ENCODE measurements at places on chromosomes 11 and 22.

DNA sequence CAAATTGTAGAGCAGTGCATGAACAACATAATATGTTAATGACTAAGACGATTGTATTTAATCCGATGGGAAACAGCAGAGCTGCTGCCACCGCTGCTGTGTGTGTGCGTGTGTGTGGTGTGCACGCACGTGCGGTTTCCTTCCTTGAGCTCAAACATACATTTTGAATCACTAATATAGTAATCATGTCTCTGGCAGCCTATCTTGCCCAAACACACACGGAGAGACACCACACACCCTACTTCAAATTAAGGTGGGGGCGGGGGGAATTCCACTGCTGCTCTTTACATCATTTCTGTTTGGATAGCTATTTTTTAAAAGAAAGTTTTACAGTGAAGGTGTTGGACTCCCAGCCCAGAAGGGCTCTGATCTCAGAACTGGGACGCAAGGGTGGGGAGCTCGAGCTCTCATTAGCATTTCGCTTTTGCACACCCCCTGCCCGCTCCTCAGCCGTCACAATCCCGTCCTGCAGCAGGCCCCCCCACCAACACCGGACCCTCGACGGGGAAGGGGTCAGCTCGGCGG, 651 bp upstream of the FAM83F start:
- DNase-seq = peak; percentile 82

DNA sequence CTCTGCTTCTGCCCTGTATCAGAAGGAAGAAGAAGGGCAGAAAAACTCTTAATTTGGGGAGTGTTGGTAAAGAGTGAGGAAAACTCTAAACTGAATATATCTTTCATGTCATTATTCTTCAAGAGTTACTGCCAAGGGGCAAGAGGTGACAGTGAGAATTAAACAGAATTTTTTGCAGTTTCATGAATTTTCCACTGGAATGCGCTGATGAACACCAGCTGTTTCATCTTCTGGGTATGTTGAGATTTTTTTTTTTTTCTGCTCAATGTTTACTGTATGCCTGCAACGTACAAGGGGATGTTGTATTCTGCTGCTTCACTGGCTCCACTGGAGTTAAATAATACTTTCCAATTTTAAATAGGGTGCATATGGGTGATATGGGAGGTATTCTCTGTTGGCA, 117.8 kb downstream of the FAM76B start:
- DNase-seq = no peak

GRCh38 chr11:105840391-105840790, 181.6 kb downstream of the MSANTD4 start:
- no peak for DNase-seq

GRCh38 chr11:117203069-117203407, 3.9 kb downstream of the TAGLN start:
- DNase-seq = no peak

GRCh38 chr11:97092823-97093222, 703.0 kb downstream of the JRKL start:
- DNase-seq = no peak

- no peak for DNase-seq
These were observed 84.0 kb downstream of the DHCR7 start for GRCh38 chr11:71364176-71364671.

DNA sequence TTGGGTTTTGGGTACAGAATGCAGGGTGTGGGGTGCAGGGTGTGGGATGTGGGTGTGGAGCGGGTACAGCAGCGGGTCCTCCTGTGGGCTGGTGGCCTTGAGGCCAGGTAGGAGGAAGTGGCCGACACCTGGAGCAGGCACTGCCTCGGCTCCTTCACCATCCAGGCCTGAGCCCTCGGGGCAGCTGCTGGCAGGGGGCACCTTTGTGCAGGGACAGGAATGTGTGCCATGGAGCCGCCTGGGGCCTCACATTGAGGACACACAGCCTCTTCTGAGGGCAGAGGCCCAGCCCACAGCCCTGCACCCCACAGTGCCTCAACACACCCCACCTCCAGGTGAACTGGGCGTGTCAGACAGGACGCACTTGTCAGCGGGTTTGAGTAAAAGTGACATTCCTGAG, 984.0 kb downstream of the BRD1 start:
- no peak for DNase-seq

- DNase-seq = no peak
These were observed 139.0 kb upstream of the NAV2 start for GRCh38 chr11:19573666-19574065.

GRCh38 chr22:36329254-36330078, 58.3 kb downstream of the MYH9 start:
- peak; percentile 25 for DNase-seq

GRCh38 chr22:48035897-48036296, 1273.4 kb downstream of the TBC1D22A start:
- no peak for DNase-seq

DNA sequence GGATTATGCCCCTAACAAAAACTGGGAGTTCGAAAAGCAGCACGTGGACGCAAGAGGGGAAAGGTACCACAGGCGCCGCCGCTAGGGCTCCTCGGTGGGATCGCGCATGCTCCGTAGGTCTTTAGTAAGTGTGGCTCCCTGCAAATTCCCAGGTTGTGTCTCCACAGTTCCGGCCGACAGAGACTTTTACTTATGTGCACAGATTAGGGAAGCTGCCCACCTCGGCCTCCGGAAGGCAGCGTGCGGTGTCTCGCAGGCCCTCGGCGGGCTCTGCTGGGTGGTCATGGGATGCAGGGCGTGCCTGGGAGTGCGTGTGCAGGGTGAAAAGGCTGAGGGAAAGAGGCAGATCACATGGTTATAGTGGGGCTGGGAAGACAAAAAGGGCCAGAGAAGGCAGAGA, 39.7 kb upstream of the PANX1 start:
- DNase-seq = no peak

- no peak for DNase-seq
These were observed 9.7 kb upstream of the STK33 start for GRCh38 chr11:8603696-8604077.

DNA sequence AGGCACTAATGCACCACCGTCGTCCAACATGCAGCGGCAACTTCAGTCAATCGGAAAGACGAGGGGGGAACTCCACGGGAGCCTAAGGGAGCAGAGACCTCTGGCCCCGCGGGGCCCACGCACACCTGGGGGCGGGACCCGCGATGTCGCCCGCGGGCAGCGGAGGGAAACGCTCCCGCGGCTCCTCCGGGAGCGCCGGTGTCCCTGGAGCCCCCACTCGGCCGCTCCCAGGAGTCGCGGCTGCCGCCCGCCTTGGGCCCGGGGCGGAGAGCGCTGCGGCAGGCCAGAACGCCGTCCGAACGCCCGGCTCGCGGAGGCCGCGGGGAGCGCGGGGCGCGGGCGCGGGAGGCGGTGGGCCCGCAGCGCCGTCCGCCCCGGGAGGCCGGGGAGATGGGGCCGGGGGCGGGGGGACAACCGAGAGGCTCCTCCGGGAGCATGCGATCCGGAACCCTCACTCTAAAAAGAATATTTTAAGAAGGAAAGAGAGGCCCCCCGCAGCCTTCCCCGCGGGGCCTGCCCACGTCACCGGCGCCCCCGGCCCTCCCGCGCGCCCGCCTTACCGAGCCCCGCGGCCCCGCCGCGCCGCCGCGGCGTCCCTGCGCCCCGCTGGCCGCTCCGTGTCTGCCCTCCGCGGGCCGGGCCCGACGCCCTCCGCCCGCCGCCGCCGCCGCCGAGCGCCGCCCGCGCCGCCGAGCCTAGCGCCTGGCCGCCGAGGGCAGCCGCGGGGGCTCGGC, 86.6 kb upstream of the ARHGAP32 start:
- peak; percentile 20 for DNase-seq

- no peak for DNase-seq
These were observed 932.2 kb upstream of the CCDC90B start for GRCh38 chr11:84218318-84218717.

DNA sequence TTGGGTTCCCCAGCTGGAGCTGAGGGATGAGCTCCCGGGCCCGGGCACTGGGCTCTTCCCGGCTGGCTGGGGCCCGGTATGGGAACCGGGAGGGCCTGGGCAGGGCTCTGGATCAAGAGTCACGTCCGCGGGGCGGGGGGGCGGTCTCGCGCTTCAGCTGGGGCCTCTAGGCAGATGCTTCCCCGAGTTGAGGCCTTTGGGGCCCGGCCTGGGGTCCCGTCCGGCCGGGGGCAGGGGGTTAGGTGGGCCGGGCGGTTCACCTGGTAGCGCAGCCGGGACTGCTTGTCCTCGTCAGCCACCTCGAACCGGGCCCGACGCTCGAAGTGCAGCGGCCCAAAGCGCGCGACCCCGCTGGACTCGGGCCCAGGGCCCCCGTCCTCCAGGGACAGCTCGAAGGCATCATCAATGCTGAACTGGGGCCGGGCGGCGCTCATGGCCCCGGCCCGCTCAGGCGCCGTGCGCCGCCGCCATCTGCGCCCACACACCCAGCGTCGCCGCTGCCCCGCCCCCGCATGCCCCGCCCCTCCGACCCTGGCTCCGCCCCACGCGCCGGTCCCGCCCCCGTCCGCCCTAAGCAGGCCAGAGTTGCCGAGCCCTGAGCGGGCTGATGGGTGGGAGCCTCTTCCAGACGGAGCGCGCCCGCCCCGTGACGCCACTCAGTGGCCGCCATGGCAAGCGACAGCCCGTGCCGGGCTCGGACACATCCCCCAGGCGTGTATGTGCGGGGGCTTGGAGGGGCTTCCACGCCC, at the start of gene TMEM134:
Gene TMEM134, minus strand, starts transcription at position 493 of the 749 bp plus-strand sequence. Its CDS starts 59 bp downstream, at position 434.
- DNase-seq = peak; percentile 82

- DNase-seq = no peak
These were observed 217.4 kb downstream of the BARX2 start for GRCh38 chr11:129593098-129593497.

DNA sequence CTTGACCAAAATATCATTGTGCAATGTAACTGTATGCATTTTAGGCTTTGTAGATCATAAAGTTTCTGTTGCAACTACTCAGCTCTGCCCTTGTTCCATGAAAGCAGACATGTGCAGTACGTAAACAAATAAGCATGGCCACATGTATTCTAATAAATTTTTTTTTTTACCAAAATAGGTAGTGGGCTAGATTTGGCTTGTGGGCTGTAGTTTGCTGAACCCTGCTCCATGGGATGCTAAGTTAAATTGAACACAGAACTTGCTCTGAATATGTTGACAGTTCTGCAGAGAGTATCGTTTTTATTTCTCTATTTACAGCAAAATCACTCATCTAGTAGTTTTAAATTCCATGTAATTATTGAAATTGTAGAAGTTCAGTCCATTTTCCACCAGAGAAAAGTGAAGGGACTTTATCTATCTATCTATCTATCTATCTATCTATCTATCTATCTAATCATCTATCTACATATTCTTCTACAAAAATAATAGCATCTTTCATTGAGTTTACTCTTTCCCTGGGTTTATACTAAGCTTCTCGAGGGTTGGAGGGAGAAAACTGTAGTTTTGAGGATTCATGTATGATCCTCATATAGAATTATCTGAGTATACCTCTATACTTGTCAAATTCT, 9.5 kb upstream of the OOSP4A start:
- no peak for DNase-seq

DNA sequence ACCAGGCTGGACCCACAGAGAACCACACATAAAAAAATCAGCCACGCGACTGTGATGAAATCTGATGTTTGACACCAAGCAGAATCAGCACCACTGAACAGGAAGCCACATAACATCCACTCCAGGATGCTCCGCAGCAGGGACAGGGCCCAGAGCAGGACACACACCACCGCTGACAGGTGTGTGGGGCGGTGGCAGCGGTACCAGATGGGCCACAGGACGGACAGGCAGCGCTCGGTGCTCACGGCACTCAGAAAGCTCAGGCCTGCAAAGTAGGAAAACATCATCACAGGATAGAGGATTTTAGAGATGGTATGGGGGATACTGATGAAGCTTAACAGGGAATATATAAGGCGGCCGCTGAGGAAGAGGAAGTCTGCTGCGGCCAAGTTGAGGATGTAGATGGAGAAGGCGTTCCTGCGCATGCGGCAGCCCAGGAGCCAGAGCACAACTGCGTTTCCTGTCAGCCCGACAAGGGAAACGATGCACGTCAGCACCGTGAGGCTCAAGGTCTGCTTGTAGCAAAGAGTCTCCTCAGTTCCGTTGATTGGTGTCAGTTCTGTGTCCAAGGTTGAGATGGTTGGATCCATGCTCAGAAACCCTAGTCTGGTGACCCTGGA, 4.9 kb downstream of the MRGPRX1 start:
- no peak for DNase-seq

DNA sequence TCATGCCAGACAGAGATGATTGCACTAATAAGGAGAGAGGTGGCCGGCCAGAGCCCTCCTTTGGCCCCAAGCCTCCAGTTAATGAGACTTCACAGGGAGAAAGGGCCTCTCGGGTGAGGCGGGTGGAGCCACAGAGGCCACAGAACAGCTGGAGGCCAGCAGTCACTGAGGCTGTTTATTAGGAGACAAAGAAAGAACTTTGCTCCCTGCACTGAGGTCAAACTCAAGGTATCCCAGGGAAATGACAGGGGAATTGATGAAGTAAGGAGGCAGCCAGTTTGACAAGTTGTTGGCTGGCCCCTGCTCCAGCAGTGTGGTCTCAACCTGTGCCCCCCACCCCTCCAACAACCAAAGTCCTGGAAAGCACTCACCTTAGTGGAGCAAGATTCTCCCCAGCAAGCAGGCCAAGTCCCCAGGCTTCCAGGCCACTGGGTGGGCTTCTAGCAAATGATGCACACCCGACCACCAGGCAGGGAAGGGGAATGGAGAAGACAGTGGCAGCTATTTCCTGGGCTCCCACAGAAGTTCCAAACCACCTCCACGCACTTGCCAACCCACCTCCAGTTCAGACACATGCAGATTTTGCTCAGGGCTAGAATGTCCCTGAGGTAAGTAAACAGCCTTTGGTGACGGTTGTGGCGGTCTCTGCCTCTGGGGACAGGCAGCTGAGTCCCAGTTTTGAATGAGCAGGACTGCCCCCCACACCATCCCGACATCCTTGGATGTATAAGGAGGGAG, 53.2 kb downstream of the RPUSD4 start:
- DNase-seq = no peak

DNA sequence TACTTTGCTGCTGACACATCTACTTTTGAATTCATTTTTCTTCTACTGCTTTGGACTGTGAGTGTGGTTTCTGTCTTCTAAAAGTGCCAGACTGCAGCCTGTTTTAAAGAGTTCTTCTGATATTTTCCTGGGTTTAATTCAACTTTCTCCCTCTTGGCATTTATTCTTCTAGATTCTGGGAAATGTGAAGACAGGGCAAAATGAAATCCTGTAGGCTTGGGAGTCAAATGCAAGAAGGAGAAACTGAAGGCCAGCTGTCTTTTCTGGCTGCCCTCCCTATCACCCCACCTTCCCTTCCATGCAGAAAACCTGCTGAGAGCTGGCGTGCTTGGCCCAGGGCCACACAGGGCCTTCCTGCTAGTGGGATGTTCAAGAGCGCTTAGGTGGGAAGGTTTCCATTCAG, 7.6 kb downstream of the ZNF70 start:
- DNase-seq = no peak

All from stimulated activated naive CD4-positive, alpha-beta T cell (primary cell).